Activated T-cell treated with anti-CD3 and anti-CD28 coated beads, Interleukin-2, amount 50 U/mL, for 48 hours (primary cell): ENCODE measurements at places on chromosomes 11 and 22.

- no peak for DNase-seq
Observed at GRCh38 chr11:93817426-93818348, 32.7 kb downstream of the VSTM5 start.

DNA sequence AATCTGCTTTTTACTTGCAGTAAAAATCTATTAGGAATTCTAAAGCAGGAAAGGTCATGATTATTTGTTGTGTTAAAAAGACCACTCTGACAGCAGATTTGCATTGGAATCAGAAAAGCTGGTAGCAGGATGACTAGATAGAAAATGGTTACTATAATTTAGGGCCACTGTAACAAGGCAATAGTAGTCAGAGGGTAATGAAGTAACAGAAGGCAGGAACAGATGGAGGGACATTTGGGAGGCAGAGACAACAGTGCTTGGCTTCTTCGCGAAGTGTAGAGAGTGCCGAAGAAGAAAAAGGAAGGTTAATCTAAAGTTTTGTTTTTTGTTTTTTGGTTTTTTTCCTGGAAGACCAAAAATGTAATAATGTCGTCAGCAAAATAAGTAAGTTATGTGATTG is 129.8 kb upstream of the SLC5A12 start:
- no peak for DNase-seq

- DNase-seq, result no peak
Observed at GRCh38 chr11:104897891-104898684, at the start of gene CASP12. CASP12 (minus strand) TSS chr11:104898460.

GRCh38 chr11:93850594-93851018 is at the start of gene VSTM5:
VSTM5 (minus strand) TSS chr11:93850618; CDS start chr11:93850502, 116 bp downstream.
- no peak for DNase-seq

- no peak for DNase-seq
Observed at GRCh38 chr11:96648991-96649390, 259.2 kb downstream of the JRKL start.

- DNase-seq, result no peak
Observed at GRCh38 chr11:35321532-35322317, 97.6 kb downstream of the SLC1A2 start.

DNA sequence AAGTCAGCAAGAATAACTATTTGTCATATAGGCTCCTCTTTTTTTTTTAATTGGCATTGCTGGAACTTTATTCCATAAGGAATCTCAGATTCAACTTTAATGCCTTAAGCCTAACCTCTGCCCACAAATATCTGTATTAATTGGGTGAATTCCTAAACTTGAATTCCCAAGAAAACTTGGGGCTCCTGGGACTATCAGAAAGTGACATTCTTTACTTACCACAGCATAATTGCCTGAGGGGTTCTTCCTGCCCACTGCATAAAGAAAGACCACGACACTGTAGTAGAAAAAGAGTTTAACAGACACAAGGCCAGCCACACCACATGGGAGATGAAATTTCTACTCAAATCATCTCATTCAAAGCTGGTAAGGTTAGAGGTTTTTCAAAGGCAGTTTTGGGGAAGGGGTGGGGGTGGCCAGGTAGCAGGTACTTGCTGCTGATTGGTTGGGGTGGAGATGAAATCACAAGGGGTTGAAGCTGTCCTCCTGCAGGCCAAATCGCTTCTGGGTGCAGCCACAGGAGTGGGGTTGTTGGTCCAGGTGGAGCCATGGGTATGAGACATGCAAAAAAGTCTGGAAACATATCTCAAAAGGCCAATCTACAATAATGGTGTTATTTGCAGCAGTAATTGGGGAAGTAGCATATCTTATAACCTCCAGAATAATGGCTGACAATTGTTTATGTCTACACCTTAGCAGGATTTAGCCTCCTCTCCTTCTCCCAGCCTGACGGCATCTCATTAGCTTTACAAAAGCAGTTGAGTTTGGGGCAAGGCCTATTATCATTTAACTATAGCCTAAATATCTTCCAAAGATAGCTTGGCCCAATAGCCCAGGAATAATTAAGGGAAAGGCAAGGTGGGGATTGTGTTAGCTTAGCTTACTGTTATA is 4.8 kb upstream of the NLRP10 start:
- DNase-seq, result no peak

DNA sequence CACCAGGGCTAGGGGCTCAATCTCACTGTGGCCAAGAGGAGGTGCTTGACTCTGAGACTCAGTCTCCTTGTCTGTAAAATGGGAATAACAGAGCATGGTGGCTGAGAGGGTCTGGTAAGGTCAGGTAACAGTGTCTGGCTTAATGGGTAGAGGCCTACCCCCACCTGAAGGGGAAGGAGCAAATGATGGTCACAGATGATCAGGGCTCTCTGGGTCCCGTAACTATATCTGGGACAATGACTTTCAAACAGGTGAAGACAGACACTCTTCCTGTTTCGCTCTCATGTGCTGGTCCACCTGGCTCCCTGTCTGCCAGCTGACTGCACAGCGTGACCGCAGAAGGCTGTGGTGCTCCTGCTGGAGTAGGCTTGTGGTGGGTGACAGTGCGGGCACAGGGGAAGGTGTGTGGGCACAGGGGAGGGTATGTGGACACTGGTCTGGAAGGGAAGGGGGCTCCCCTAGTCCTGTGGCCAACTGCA is 4.0 kb downstream of the A4GALT start:
- no peak for DNase-seq
